ENCODE measurements at places on chromosomes 7 and 10. TPM values are rescaled to one million over a fixed set of nuclear protein-coding genes. Genes with fewer than 3 reads are reported as not detected.

The HOXA13 gene
- total RNA-seq = 12.0 TPM

The CACUL1 gene
- total RNA-seq = 27.4 TPM

The GRID2IP gene
- not detected for total RNA-seq

DNA sequence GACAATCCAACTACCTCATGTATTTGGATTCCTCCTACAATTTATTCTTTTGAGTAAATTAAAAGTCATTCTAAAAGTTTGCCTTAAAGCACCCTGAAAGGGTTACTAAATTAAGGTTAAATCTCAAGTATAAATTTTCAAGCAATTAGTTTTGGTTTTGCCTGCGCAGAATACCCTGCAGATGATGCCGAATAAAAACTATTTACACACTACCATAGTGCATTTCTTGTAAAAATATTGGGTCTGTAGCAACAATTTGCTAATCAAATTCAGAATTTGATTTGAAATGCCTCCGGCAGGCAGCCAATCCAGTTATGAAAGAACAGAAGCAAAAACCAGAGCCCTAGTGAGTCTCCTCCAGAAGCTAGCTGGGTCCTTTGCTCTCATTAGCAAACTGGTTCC is 122.2 kb downstream of the TWIST1 start:
- no peak for DNase-seq

DNA sequence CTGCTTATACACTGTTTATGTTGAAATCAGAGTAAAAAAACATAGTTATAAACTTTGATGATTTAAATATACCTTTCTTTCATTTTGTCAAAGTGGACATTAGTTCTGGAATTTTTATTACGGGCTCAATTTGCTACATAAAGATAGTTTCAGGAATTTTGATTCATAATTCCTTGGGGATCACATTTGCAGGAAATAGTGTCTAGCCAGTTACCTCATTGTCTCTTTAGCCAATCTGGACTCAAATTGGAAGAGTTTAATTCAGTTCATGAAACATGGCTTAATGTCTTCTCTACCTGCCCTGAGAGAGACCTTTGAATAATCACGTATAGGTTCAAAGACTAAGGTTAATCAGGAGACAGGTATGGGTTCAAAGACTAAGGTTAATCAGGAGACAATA is 262.6 kb downstream of the HGF start:
- no peak for DNase-seq

GRCh38 chr7:106484562-106484961 is 176.4 kb downstream of the CCDC71L start:
- DNase-seq = peak; percentile 28

DNA sequence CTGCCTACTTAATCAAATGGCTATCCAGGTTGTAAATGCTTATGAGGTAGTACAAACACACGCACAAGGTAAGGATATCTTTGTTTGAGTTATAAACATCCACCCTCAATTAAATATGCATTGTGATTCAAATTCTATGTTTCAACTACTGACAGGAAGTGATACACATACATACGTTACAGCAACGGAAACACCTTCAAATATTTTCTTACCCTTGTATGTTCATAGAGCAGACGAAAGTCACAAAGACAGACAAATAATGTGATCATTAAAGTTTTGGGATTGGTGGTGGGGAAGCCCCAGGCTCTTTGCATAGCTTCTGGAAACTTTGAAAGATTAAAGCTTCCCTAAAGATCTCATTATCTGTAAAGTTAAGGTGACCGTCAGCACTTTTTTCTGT is 521.0 kb downstream of the PARD3 start:
- DNase-seq = no peak

- no peak for DNase-seq
These were observed 103.3 kb downstream of the CHRM2 start for GRCh38 chr7:136971776-136972175.

DNA sequence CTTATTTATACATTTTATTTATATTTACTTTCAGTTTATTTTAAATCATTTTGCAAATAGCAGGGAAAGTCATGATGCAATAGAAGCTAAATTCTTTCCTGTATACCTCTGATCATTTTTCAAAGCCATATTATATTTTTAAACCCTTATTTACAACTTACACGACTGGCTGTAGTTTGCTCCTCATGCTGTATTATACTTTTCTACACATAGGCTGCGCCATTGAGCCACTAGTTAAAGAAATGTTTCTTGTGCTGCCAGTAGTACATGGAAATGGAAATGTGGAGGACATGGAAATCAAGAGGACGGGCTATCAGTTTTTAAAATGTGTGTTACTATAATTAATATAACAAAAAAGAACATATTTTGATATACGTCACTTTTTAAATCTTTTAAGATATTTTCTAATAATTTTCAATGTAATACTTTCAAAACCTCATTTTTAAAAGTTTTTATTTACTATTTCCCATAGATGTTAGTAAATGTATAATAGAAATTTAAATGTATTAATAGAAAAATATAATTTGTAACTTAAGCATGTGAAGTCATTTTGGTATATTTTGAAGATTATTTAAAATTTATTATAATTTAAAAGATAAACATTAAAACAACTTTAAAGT is 118.5 kb downstream of the VTI1A start:
- peak; percentile 73 for DNase-seq

- no peak for DNase-seq
These were observed 99.5 kb downstream of the CYTH3 start for GRCh38 chr7:6172910-6173295.

DNA sequence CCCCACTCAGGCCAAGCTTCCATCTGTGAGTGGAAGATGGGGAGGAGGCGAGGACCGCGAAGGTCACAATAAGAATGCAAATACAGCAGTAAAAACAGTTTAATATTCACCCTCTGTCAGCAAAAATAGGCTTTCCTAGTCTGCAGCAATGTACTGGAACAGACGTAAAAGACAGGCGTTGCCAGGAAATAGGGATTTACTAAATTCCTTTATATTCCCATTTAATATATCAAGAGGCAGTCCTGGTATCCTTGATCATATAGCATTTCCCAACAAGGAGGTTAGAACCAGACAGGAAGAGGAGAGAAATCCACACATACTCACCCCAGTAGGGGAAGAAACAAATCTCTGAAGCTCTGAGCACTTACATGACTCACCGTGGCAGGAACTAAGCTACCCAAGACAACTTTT is 1054.9 kb upstream of the C7orf33 start:
- DNase-seq = no peak
